ENCODE measurements at places on chromosomes 16 and 17. TPM values are rescaled to one million over a fixed set of nuclear protein-coding genes. Genes with fewer than 3 reads are reported as not detected.

Gene RABEP1
- total RNA-seq: 55.2 TPM

Gene ERN2
- not detected for total RNA-seq

Gene PPL
- under 0.01 TPM for total RNA-seq

Gene SLFN12L
- not detected for total RNA-seq

Gene C16orf74
- 11.6 TPM for total RNA-seq

All from smooth muscle cell of the umbilical artery (primary cell).